ENCODE measurements at places on chromosomes 5 and 9.

- DNase-seq: no peak
Measured at GRCh38 chr5:65329266-65329665, 152.5 kb downstream of the ADAMTS6 start.

DNA sequence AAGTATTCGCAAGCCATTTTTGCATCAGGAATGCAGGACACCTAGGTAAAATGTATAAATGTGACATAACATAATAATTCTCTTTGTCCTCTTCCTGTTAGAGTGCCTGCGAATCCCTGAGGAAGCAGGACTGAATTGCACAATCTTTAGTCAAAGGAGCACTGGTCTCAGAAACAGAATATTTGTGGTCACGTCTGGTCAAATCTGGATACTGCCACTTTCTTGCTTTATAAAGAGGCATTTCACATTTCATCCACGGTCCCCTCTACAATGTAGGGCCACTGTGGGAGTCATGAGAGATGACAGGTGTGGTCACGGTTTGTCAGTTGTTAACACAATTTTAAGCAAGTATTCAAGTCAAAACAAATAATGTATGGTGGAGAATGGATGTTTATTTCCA lies 564.0 kb downstream of the IRX1 start:
- DNase-seq: no peak

- DNase-seq: no peak
Measured at GRCh38 chr9:3740690-3741419, 215.1 kb upstream of the RFX3 start.

- DNase-seq: no peak
Measured at GRCh38 chr9:100561256-100561655, 16.6 kb upstream of the CAVIN4 start.

- DNase-seq: peak; percentile 89
Measured at GRCh38 chr5:150656191-150657132, 4.6 kb upstream of the MYOZ3 start.

GRCh38 chr5:137254119-137255090 lies 244.7 kb downstream of the SPOCK1 start:
- DNase-seq: no peak
